ENCODE measurements at places on chromosomes 16 and 17. TPM values are rescaled to one million over a fixed set of nuclear protein-coding genes. Genes with fewer than 3 reads are reported as not detected.

QPRT gene
- polyA plus RNA-seq, result 3.2 TPM

MPP2 gene
- polyA plus RNA-seq, result 0.71 TPM

LRRC36 gene
- 0.15 TPM for polyA plus RNA-seq

MYH11 gene
- polyA plus RNA-seq, result 24.8 TPM

ABCA8 gene
- polyA plus RNA-seq, result 3.7 TPM

PHOSPHO1 gene
- polyA plus RNA-seq, result 2.4 TPM

HSBP1 gene
- 12.6 TPM for polyA plus RNA-seq

KRTAP2-1 gene
- not detected for polyA plus RNA-seq

ZNF213 gene
- polyA plus RNA-seq, result 5.1 TPM

CA5A gene
- polyA plus RNA-seq, result not detected

ZNF778 gene
- polyA plus RNA-seq, result 3.1 TPM

APOH gene
- 0.13 TPM for polyA plus RNA-seq

MEOX1 gene
- polyA plus RNA-seq, result 27.6 TPM

CD68 gene
- 99.0 TPM for polyA plus RNA-seq

LGALS9 gene
- 83.5 TPM for polyA plus RNA-seq

MILR1 gene
- polyA plus RNA-seq, result 4.3 TPM

TMC8 gene
- 5.9 TPM for polyA plus RNA-seq

HCRT gene
- polyA plus RNA-seq, result not detected

LCAT gene
- polyA plus RNA-seq, result 18.5 TPM

MPHOSPH6 gene
- polyA plus RNA-seq, result 23.1 TPM

ABCC12 gene
- not detected for polyA plus RNA-seq

KIFC3 gene
- 31.6 TPM for polyA plus RNA-seq

TRIM16 gene
- 15.3 TPM for polyA plus RNA-seq

CUEDC1 gene
- polyA plus RNA-seq, result 14.6 TPM

FBXW10B gene
- 0.88 TPM for polyA plus RNA-seq

NPIPB8 gene
- not detected for polyA plus RNA-seq

PLK1 gene
- polyA plus RNA-seq, result 0.76 TPM

SCIMP gene
- polyA plus RNA-seq, result not detected

CLEC19A gene
- polyA plus RNA-seq, result 0.45 TPM

SLFN12 gene
- polyA plus RNA-seq, result 10.1 TPM

CFAP97D1 gene
- polyA plus RNA-seq, result not detected

DNAAF1 gene
- 1.6 TPM for polyA plus RNA-seq

KRTAP1-5 gene
- polyA plus RNA-seq, result not detected

DRG2 gene
- polyA plus RNA-seq, result 21.8 TPM

TAT gene
- not detected for polyA plus RNA-seq

KCNJ2 gene
- 0.20 TPM for polyA plus RNA-seq

MON1B gene
- 22.9 TPM for polyA plus RNA-seq

PROCA1 gene
- 1.2 TPM for polyA plus RNA-seq

SUZ12 gene
- 5.3 TPM for polyA plus RNA-seq

ATP2C2 gene
- 0.06 TPM for polyA plus RNA-seq

HS3ST3A1 gene
- 0.61 TPM for polyA plus RNA-seq

Measured in adipose tissue (tissue), 3 donors.